Frontal cortex (tissue), 4 donors: ENCODE measurements at places on chromosomes 1 and 21.

GRCh38 chr1:156832434-156832833 is 15.8 kb upstream of the SH2D2A start:
- no peak for DNase-seq

GRCh38 chr21:34199121-34199910 is 125.9 kb downstream of the MRPS6 start:
- no peak for DNase-seq

DNA sequence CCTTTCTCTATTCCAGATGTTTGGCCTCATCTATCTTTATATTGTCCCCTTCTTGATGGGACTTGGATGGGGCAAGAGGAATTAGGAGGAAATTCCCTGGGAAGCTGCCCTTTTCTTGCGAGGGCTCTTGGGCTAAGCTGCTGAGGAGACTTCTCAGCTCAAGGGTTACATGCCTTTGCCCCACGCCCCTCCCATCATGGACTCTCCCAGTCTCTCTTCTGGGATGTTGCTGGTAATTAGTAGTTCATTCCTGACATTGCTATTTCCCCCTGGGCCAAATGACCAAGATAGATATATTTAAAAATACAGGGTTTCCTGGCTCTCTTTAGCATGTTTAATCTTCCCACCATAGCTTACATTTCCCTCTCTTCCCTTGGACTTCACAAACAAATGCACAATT is 90.6 kb upstream of the RALGPS2 start:
- no peak for DNase-seq

- no peak for DNase-seq
These were observed 3.4 kb downstream of the RERE start for GRCh38 chr1:8813991-8814390.

- no peak for DNase-seq
These were observed 9.6 kb downstream of the GCLM start for GRCh38 chr1:93899543-93900207.

DNA sequence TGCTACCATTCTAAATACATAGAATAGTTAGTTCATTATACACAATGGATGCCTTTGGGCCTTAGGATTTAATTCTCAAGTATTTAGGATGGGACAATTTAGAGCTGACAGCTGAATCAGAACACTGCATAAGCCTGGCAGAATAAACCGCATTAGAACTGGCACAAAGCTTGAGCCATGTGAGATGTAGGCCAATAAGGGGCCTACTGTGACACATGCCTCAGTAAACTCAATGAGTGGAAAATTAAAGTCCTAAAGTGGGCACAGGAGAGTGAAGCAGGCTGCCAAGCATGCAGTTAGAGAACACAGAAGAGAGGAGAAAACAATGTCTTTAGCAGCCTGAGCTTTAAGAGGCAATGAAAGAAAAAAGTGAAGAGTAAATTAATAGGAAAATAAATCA is 24.3 kb downstream of the SCYL3 start:
- DNase-seq = no peak

- no peak for DNase-seq
These were observed 119.0 kb downstream of the ROR1 start for GRCh38 chr1:63892632-63893395.

GRCh38 chr1:153608742-153609584 is 4.0 kb downstream of the S100A16 start:
- peak; percentile 80 for DNase-seq

- no peak for DNase-seq
These were observed 11.8 kb upstream of the FMOD start for GRCh38 chr1:203362720-203363025.

GRCh38 chr1:234539666-234540403 is 60.9 kb upstream of the TARBP1 start:
- no peak for DNase-seq

DNA sequence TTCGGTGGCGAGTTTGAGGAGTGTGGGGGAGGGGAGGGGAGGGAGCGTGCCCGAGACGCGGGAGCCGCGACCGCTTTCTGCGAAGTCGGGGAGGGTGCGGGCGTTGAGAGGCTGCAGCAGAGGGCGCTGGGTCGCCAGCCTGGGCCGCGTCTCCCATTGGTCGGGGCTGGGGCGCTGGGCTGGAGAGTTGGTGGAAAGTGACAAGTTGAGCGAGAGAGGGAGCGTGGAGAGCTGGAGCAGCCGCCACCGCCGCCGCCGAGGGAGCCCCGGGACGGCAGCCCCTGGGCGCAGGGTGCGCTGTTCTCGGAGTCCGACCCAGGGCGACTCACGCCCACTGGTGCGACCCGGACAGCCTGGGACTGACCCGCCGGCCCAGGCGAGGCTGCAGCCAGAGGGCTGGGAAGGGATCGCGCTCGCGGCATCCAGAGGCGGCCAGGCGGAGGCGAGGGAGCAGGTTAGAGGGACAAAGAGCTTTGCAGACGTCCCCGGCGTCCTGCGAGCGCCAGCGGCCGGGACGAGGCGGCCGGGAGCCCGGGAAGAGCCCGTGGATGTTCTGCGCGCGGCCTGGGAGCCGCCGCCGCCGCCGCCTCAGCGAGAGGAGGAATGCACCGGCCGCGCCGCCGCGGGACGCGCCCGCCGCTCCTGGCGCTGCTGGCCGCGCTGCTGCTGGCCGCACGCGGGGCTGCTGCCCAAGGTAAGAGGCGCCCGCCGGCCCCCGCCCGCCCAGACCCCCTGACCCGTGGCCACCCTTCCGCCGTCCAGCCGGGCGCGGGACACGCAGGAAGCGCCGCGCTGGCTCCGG is at the start of gene ROR1:
Gene ROR1, plus strand, starts transcription at position 203 of the 802 bp plus-strand sequence.
- DNase-seq = peak; percentile 79

GRCh38 chr1:36472656-36473055 is 8.5 kb upstream of the MRPS15 start:
- no peak for DNase-seq

DNA sequence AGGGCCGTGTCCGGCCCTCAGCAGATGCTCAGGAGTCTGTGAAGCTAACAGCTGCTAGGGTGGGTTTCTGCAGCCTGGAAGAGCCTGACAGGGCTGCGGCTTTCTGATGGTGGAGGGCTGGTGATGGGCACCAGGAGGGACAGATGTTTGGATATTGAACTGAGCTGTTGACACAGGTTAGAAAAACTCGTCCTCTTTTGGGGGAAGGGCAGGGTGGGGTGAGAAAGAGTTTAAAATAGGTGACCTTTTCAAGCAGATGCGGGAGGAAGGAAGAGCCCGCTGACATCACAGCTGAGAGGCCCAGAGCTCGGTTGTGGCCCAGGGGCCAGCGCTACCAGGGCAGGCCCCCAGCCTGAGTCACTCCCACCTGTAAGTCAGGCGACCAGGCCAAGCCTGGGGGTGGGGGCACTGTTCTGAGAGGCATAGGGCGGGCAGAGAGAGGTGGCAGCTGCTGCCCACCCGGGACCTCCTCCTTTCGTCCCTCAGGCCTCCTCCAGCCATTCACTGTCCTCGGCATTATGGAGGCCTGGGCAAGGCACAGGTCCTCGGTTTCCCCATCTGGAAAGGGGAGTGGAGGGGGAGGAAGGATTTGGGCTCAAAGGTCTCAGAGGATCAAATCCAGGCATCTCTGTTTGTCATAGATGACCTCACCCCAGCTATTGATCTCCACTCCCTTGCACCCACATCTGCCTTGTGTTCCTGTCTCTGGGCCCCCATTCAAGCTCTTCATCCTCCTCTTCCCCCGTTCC is 32.3 kb upstream of the ID3 start:
- DNase-seq = no peak

DNA sequence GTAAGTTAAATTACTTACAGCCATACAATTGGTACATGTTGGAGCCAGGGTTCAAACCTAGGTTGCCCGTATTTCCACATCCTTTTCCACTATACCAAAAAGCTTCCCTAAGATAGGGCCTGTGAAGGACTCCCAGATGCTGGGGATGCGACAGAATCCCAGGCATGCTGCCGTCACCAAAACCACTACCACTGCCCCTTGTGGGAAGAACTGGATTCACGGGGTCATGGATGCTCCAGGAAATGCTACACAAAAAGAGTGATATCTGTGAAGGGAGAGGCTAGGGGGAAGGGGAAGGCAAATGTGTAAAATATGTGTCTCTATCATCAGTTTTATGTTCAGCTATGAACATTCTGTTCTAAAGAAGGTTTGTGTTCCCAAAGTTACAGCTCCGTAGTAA is 133.9 kb upstream of the IVNS1ABP start:
- no peak for DNase-seq

GRCh38 chr1:226525750-226526149 is 22.8 kb upstream of the STUM start:
- DNase-seq = no peak

DNA sequence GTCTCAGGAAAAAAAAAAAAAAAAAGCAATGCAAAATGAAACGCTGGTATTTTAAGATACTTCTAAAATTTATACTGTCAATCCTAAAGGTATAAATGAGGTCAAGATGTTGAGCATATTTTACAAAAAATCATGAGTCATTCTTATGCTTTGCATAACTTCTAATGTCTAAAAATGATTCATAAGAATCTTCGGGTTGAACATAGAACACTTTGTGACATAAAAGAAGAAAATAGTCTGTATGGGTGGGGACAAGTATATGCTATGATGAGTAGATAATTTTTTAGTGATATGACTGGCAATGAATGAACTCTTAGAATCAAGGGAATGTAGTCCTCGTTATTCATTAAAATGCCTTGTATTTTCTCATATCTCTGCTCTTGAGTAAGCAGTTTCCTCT is 416.9 kb upstream of the USP24 start:
- DNase-seq = no peak

DNA sequence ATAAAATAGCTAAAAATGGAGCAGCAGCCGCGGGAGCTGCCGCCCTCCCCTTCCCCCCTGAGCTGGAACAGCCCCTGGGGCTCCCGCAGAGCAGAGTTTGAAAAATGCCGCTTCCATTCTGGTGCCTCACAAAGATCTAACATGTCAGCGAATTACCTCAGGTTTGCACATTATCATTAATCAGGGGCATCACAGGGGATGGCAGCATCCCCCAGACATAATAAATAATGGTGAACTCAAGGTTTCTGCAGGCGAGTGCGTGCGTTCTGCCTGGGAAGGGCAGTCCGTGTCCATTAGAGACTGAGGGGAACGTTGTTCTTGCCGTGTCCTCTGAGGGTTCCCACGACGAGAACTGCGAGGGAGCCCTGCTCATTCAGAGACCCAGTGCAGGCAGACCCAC is 372.4 kb downstream of the DSCAM start:
- DNase-seq = no peak

DNA sequence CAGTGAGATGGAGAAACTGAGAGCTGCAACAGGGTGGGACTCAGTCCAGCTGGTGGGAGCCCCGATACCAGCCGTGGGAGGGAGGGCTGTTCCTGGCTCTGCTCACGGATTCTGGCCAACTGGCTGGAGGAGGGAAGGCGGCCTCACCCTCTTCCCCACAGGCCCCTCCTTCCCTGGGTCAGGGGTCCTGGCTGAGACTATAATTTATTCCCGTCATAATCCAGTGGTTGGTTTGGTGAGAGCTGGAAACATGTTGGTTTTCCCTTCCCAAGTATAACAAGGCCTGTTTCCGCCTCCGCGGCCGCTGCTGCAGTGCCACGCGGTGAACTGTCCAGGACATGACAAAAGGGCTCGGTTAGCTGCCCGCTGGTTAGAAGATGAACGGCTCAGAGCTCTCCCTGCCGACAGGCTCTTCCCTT is 10.0 kb downstream of the PTPRF start:
- no peak for DNase-seq

DNA sequence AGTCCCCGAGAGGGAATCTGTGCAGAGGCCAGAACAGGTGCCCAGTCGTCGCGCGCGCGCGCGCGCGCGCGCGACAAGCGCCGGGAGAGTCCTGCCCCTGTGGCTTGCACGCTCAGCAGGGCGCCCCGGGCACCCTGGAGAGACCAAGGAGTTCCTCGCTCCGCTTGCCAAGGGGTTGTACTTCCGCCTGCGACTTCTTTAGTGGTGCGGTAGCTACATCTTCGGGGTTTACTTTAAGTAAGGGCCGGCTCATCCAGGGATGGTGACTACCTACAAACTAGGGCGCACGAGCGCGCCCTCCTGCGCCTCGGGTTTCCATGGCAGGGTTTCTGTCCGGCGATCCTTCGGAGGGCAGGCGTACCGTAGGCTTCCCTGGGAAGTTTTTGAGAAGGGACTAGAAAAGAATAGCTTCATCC is 1.4 kb downstream of the LHX4 start:
- DNase-seq = no peak

- DNase-seq = no peak
These were observed 19.0 kb upstream of the MFN2 start for GRCh38 chr1:11961230-11961629.

DNA sequence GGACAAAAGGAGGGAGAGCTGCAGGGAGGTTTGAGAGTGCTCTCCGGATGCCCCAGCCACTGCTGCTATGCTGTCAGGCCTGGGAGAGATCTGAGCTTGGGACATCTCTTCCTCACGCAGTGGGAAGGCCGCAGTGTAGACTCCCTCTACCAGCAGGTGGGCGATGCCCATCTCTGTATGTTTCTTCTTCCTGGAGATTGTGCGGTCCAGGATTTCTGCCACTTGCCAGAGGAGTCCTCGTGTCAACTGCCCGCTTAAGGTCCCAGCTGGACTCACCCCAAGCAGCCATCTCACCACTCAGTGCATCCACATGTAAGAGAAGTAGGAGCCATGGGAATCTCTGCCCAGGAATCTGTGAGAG is 10.9 kb downstream of the CPLANE2 start:
- DNase-seq = no peak

- DNase-seq = no peak
These were observed 322.5 kb upstream of the ADGRL2 start for GRCh38 chr1:81478219-81478618.

DNA sequence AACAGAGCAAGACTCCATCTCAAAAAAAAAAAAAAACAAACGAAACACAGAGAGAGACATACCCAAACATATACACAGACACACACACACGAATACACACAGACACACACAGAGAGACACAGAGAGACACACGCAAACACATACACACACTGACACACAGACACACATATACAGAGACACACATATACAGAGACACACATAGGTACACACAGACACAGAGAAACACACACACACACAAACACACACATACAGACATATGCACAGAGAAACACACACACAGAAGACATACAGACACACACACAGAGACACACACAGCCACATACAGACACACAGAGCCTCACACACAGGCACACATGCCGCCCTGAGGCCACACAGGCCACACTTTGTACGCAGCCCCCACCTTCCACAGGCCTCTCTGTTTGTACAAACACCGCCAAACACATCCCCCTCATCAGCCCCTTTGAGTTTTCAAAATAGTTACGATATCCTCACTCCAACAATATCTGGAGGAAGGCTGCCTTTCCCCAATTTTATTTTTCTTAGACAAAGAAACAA is 57.5 kb upstream of the ABCG1 start:
- no peak for DNase-seq
